Hematopoietic multipotent progenitor cell treated with erythropoietin and hydrocortisone succinate and interleukin-3 and kit ligand, for 17 days (in vitro differentiated cells): ENCODE measurements at places on chromosomes 4 and X.

DNA sequence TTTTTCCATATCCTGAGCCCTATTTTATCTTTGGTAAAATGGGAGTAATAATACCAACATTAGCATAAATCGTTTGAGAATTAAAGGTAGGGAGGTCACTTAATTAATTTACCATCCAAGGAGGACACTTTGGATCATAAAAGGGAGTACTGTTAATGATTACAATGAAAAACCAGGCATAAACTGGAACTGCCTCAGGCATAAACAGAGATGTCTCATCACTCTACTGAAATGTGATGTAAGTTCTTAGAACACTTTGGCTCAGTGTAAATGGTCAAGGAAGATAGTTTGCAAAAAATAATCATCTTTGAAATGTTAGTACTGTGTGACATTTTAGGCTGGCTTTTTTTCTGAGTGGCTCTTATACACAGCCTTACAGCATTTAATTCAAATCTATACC is 268.7 kb downstream of the SLC39A8 start:
- DNase-seq, result no peak

DNA sequence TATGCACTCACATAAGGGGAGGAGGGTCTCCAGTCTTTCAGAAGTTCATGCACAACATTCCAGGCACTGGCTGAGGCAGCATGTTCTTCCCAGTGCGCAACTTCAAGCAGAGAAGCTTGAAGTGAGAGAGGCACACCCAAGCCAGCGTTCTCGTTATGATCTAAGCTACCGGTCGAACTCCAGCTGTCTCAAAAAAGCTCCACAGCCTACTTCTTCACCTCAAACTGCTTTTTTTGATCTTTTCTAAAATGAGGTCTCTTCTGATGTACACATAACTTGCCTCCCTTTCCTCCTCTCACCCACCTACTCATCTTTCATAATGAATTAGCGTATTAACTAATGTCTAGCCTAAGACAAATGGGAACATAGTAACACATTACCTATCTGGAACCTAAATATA is 25.3 kb downstream of the GPC4 start:
- no peak for DNase-seq

GRCh38 chr4:26992657-26993361 is 132.2 kb downstream of the STIM2 start:
- no peak for DNase-seq

DNA sequence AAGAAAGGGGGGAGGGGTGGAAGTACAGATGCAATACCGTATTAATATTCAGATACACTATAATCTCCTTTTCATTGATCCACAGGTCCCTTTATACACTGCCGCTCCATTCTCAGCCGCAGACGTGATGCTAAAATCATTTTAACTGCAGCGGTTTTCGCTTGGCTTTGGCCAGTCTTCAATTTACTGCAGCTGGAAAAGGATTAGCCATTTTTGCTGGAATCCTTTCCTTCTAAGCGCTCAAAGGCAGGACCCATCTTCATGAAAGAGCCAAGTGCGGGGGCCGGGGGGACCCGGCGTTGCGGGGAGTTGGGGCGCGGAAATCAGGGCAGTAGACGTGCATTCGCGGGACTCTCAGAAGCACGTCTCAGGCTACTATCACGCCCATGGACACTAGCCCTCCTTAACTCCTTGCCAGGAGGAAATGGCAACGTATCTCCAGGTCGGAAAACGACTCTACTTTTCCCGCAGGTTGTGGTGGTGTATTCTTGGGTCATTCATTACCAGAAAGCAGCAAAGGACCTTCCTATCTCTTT is 1.7 kb upstream of the PCDH10 start:
- no peak for DNase-seq

- DNase-seq, result no peak
Measured at GRCh38 chrX:72634331-72634730, 61.7 kb upstream of the HDAC8 start.

DNA sequence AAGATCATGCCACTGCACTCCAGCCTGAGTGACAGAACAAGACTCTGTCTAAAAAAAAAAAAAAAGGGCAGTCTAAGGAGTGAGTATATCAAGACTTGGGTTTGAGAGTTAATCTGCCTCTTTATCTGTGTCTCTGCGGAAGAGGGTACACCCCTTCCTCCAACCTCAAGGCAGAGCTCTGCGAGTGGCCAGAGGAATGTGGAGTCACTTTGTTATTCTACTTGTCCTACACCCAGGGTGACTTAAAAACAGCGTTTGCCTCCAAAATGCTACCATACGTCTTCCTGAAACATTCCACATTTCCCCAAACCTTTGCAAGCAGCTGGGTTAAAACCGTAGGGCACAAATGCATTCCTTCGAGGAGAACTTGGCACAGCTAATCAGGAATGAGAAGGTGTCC is 199.9 kb downstream of the SHOX start:
- DNase-seq, result no peak

GRCh38 chrX:151984328-151984727 is 9.9 kb upstream of the GABRE start:
- DNase-seq, result no peak

DNA sequence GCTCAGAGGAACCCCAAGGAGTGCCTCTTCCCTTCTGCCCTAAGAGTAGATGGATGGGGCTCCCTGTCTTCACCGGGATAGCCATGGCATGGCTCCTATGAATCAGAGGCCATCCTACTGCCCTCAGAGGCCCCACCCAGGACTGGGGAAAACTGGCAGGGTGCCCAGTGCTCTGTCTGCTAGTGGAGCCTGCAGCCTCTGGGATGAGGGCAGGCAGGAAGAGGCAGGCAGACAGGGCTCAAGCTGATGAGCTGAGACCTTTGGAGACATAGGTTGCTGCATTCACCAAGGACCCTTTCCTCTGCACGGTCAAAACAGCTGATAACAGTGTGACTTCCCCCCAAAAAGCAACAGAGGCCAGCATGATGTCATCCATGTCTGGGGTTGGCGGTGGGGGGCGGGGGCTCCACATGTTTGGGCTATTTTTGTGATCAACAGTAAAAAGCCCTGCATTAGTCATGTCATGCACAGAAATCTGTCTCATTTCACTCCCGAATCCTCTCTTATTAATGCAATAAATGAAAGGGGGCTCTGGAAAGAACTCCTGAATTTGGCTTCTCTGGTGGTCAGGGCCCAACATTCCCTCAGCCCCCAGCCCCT is 207.6 kb upstream of the MAMLD1 start:
- DNase-seq, result no peak

DNA sequence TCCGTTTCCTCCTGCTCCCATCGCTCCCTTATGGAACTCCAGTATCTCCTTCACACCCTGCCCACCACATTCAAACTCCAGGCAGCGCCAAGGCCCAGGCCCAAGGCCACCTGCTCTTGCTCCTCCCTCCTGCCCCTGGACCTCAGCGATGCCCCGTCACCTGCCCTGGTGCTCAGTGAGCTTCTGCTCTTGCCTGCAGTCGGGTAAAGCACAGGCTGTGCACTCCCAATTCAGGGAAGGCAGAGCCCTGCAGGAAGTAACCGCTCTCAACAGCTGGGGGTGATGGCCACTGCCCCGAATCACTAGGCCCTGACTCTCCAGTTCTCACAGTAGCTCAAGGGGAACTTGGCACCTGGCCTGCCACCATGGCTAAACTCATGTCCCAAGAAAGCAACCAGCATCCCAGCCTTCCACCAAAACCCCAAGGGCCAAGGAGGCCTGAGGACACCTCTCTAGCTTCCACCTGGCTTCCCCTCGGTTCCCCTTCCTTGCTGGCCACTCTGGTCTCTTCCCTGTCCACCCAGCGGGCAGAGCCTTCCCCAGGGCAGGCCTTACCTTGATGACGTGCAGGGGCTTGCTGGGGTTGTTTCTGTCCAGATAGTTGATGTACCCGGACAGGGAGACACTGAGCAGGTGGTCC is 29.3 kb downstream of the WDR1 start:
- no peak for DNase-seq
